ENCODE measurements at places on chromosomes 2 and 18.

- DNase-seq, result no peak
Measured at GRCh38 chr2:227179988-227180685, 15.7 kb downstream of the COL4A3 start.

DNA sequence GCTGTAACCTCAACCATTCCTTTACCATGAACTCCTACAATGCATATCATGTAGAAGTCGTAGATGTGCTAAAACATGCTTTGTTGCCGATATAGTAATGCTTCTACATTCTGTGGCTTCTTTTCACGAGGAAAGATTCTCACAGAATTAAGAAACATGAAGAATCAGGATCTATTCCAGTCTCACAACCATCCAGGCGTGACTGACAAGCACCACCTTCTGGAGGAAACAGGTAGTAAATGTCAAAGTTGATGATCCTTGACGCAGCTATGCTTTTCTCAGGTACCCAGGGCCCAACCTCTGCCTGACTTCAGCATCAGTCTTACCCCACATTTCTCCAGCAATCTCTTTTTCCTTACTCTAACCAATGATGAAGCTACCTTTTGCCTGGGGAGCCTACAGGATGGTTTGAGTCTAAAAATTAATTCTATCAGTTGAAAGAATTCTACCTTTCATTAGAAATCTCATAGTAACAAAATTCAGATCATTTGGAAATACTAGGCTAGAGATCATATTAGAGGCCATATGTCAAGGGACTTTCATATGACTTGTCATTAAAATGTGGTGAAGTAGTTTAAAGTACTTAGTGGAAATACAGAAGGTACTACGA lies 123.3 kb upstream of the RND3 start:
- peak; percentile 57 for DNase-seq

- DNase-seq, result no peak
Measured at GRCh38 chr2:119480184-119480583, 44.1 kb downstream of the SCTR start.

GRCh38 chr2:214019229-214019972 lies 391.5 kb upstream of the VWC2L start:
- DNase-seq, result no peak

- DNase-seq, result peak; percentile 86
Measured at GRCh38 chr2:235005603-235006259, 53.9 kb downstream of the SH3BP4 start.

GRCh38 chr2:26778507-26778906 lies 7.3 kb upstream of the CENPA start:
- no peak for DNase-seq

DNA sequence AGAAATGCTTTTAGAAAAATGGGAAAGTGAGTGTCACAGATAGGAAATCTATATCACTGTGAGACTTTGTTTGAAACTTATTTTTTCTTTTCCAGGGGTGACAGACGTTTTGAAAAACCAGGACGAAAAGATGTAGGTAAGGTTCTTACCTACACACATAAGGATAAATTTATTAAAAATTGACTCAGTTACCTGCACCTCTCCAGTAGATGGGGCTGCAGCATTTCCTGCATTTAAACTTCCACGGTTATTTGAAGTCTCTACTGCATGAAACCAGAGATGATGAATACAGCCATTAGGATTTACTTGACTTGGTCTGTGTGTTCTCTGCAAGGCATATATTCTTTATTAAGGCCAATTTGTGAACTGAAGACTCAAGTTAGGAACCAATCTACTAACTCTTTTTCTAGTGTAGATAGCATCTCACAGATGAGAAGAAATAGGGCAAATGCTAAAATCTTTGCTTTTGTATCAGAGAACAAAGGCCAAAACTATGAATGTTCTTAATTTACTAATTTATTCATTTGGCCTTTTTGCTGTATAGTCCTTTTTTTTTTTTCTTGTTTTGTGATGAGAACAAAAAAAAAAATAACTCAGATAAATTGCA lies 15.0 kb downstream of the KCNJ13 start:
- DNase-seq, result no peak

- no peak for DNase-seq
Measured at GRCh38 chr2:152606081-152606480, 111.2 kb downstream of the PRPF40A start.

DNA sequence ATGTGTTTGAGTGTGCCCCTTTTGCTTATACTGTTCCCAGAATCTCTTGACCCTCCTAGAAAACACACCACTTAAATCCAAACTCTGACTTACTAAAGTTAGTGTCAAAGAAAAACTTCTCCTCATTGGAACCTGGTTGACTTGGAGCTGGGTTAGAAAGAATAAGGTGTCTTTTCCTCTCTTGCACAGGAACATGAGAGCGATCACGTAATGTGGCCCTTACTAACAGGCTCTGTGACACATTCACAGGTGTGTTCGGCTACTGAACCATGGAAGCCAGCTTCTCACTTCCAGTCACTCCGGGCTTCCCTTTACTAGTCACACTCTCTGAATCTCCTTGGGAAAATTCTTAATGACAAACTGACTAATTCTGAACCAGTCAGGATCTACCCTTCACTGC lies 5.4 kb upstream of the POU3F3 start:
- no peak for DNase-seq

Data from H9 (cell line).